ENCODE measurements at places on chromosomes 1 and 21.
A peak's percentile ranks its signal among the peaks of the same experiment; 100 is the strongest.

- DNase-seq, result peak; percentile 32
These were observed 72.8 kb downstream of the XCL2 start for GRCh38 chr1:168470901-168471431.

- peak; percentile 80 for DNase-seq
These were observed 74.6 kb downstream of the ARID4B start for GRCh38 chr1:235253219-235253962.

DNA sequence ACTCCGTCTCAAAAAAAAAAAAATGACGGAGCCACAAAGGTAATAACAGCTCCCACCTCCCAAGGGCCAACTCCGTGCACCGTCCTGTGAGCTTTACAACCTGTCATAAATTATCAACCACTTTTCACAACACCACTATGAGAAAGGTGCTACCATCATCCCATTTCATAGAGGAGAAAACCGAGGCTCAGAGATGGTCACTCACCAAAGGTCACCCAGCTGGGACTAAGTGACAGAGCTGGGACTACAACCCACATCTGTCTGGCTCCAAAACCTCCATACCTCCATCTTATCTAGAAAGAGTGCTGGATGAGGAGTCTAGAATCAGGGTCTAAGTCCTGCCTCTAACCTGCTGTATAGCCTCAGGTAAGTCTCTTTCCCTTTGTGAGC lies 43.6 kb upstream of the ECE1 start:
- DNase-seq, result no peak

GRCh38 chr1:172991674-172992400 lies 58.9 kb downstream of the TNFSF18 start:
- no peak for DNase-seq

DNA sequence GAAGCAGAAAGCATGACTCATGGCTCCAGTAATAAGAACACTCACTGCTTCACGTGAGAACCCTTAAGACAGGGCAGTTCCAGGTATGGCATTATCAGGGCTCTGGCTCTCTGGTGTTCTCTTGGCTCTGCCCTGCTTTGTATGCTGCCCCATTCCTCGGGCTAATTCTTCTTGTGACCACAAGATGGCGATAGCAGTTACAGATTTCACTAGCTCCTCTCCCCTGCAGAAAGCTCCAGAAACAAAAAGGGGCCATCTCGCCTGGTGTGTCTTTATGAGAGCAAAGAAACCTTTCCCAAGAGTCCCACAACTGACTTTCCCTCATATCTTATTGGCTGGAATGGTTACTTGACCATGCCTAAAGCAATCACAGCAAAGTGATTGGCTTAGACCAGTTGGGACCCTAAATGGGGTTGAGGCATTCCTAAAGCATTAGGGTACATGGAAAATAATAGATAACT lies 60.1 kb downstream of the F3 start:
- peak; percentile 77 for DNase-seq

GRCh38 chr1:239061770-239062169 lies 324.6 kb upstream of the CHRM3 start:
- no peak for DNase-seq

- DNase-seq, result no peak
These were observed 203.4 kb downstream of the HS2ST1 start for GRCh38 chr1:87117761-87118368.
